Activated CD4-positive, alpha-beta memory T cell treated with anti-CD3 and anti-CD28 coated beads, Interleukin-2, amount 10 ng/mL, durations not matched to agents 7 days and 5 days (primary cell): ENCODE measurements at places on chromosomes 12 and 14. TPM values are rescaled to one million over a fixed set of nuclear protein-coding genes. Genes with fewer than 3 reads are reported as not detected.

DNA sequence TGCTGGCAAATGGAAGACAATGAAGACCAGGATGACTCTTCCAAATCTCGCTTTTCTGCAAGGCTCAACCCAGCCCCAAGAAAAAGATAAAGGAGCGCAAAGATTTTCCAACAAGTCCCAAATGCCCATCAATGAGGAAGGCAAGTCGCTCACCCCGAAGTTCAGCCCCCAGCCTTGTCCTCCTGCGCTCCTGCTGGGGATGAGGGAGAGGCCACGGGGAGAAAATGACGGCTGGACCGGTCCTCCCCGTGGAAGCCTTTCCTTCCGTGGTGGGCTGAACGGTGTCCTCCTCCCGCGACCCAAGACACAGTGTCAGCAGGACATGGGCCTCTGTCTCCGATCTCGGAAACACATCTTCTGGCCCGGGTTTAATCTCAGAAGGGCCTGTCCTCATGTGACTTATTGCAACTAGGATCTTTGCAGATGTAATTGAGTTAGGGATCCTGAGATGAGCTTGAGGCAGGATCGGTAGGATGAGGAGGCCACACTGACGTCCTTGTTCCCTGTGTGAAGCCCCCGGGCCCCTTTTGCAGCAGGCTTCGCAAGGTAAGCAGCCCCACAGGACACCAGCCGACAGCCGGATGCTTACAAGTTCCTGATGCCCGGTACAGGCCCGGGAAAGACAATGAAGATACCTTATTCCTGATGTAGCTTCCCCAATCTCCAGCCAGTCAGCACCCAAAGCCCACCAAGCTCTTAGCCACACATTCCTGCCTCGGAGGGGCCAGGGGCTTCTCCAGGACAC is 64.2 kb downstream of the GALNT9 start:
- DNase-seq = no peak

GRCh38 chr12:123900871-123901376 is 71.7 kb downstream of the CCDC92 start:
- no peak for DNase-seq

- DNase-seq = peak; percentile 39
Measured at GRCh38 chr12:121124402-121125109, 8.1 kb upstream of the P2RX7 start.

GRCh38 chr12:128450810-128451209 is 183.8 kb downstream of the TMEM132C start:
- no peak for DNase-seq

DNA sequence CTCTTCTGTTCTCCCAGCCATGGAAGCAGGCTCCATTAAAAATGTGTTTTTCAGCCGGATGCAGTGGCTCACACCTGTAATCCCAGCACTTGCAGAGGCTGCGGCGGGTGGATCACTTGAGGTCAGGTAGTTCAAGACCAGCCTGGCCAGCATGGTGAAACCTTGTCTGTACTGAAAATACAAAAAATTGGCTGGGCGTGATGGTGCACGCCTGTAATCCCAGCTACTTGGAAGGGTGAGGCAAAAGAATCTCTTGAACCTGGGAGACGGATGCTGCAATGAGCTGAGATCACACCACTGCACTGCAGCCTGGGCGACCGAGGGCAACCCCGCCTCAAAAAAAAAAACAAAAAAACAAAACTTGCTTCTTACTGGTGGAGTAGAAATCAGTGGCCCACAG is 39.8 kb downstream of the FNTB start:
- no peak for DNase-seq

DNA sequence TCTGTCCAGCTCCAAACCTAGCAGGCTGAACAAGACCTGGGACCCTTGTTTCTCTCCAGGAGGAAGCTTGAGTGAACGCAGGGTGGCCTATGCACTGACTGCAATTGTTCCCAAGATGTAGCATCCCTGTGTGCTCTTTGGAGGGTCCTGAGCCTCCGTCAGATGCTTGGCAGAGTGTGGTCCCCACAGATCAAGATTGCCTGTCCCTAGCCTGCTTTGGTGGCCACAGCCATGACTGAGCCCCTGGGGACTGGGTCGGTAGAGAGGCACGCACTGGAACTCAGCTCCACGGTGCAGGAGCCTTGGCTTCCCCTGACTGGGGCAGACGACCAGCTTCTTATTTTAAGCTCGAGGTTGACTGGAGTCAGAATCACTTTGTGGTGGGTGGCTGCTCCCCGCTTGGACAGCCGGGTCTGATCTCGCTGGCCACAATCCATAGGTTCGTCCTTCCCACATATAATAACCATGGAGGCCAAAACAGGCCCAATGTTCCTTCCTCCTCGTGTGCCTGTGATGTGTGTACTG is 97.8 kb downstream of the LGMN start:
- DNase-seq = no peak

GRCh38 chr12:125919856-125920470 is 854.7 kb downstream of the AACS start:
- DNase-seq = no peak

DNA sequence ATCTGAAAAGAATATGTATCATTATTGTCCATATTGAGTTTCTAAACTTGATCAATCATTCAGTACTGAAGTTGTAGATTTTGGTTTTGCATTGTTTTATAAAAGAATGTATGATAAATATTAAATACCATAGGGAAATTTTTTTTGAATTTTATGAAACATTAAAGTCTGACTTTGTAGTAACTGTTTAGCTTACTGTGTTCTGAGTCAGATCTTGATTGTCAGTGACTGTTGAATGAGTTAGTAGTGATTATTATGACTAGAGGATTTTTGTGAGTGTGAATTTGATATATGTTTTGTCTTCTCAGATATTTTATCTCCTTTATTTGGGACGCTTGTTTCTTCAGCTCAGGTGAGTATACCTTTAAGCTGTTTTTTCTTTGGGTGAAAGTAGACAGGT is 10.1 kb downstream of the TDP1 start:
- no peak for DNase-seq

DNA sequence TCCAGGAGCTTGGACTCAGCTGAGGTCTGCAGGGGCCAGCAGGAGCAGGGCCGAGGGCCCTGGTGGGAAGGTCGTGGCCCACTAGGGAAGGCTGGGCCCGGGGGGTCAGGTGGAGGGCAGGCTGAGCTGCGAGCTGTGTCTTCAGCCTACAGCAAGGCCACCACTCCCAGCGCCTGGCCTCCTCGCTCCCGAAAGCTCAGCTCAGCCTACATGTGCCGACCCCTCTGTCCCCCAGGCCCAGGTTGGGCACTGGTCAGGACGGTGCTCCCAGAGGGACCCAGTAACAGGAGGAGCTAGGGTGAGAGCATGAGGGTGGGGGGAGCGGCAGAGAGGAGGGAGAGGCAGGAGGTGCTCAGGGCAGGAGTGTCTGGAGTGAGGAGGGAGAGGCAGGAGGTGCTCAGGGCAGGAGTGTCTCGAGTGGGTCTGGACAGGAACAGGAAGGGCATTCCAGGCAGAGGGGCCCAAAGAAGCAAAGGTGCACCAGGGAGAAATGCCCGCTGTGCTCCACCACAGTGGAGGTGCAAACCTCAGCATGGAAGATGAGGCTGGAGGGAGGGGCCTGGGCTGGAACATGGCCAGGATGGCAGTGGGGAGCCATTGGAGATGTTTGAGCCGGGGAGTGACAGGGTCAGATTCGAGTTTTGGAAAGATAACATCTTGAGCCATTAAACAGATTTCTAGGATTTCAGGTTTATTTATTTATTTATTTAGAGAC is 29.1 kb upstream of the GPR132 start:
- DNase-seq = no peak

DNA sequence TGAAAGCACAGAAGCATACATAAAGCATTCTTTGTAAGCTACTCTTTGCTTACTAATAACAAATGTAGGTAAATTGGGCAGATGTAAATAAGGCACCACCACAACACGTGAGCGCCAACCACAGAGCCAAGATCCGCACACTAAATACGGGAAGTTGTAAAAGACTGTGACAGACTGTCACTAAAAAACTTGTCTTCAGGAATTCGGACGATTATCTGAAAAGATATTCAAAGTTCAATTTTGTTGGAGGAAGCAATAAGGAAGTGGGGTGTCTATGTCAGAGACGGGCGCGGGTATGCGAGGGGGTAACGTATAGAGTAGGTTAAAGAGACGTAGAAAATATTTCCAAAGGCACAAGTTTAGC is 1.5 kb upstream of the HSP90B1 start:
- peak; percentile 80 for DNase-seq

DNA sequence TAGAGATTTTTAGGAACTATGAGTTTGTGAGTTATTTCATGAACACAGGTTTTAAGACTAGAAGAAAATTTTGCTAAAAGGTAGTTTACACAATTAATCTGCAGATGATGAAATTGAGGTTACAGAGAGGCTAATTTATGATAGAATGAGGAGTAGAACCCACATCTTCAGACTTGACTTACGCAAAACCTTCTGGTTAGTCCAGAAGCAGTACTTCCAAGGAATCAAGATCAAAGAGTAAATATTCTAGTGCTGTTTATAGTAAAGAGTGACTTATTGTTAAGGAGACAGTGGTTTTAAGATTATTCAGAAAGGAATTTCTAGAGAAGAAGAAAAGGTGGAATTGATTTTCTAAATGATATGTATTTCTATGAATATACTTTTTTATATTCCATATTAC is 10.6 kb upstream of the KITLG start:
- DNase-seq = no peak

GRCh38 chr12:12007001-12007712 is 63.6 kb upstream of the BCL2L14 start:
- DNase-seq = peak; percentile 73

DNA sequence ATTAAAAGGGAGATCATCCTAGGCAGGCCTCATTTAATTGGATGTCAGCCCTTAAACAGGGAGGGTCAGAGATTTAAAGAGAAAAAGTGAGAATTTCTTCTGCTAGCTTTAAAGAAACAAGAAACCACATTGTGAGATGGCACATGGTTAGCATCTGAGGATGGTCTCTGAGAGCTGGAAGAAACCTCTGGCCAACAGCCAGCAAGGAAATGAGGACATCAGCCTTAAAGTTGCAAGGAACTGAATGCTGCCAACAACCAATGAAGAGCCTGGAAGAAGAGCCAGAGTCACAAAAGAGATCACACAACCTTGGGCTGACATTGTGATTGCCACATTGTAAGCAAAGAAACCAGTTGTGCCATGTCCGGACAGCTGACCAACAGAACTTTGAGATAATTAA is 17.5 kb upstream of the FAR2 start:
- DNase-seq = no peak

- no peak for DNase-seq
Measured at GRCh38 chr14:76900682-76901081, 74.5 kb downstream of the LRRC74A start.

DNA sequence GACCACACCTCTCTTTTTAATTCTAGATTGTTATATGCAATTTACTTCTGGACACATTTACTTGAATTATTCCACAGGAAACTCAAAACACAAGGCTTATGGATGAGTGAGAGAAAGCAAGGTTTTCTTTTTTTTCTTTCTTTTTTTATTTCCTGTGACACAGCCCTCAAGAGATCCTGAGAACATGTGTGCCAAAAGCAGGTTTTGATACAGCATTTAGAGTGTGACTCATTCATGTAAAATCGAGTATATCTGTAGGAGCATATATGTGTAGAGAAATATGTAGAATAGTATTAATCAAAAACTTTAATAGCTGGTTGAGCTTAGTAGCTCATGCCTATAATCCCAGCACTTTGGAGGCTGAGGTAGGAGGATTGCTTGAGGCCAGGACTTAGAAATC is 4.4 kb upstream of the MAX start:
- no peak for DNase-seq

- DNase-seq = no peak
Measured at GRCh38 chr14:89036371-89036770, 211.9 kb downstream of the TTC8 start.

GRCh38 chr14:90539996-90540395 is 143.2 kb downstream of the CALM1 start:
- no peak for DNase-seq

DNA sequence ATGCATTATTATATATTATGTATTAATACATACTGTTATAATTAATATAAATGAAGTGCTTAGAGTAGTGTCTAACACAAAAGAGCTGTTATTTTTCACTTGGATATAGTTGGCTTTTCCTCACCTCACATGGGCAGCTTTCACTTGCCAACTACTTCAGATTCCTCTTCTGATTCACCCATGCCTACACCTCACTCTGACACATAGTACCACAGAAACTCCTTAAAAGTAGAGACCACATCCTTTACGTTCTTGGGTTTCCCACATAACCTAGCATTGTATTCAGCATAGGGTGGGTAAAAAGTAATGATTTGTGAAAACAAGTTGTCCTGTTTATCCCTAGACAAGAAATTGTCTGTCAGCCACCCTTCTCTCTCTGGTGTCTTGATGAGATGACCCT is 61.0 kb downstream of the DIO2 start:
- DNase-seq = no peak

- no peak for DNase-seq
Measured at GRCh38 chr14:39446131-39446744, 14.0 kb upstream of the FBXO33 start.

- DNase-seq = no peak
Measured at GRCh38 chr12:23039834-23040233, 414.9 kb downstream of the ETNK1 start.

GRCh38 chr14:54599966-54600716 is 33.2 kb downstream of the SAMD4A start:
- no peak for DNase-seq

ACRBP gene
- 1.8 TPM for total RNA-seq

LRTM2 gene
- total RNA-seq = not detected

ACSM4 gene
- total RNA-seq = not detected

VRTN gene
- total RNA-seq = not detected

VDR gene
- 62.9 TPM for total RNA-seq

TMCC3 gene
- 1.2 TPM for total RNA-seq

CCND2 gene
- total RNA-seq = 401 TPM

KRT85 gene
- total RNA-seq = not detected

EID3 gene
- total RNA-seq = 3.4 TPM

OR4E2 gene
- total RNA-seq = 0.25 TPM

COCH gene
- 0.55 TPM for total RNA-seq

TPPP2 gene
- total RNA-seq = not detected

OR4K13 gene
- not detected for total RNA-seq

FLVCR2 gene
- total RNA-seq = 1.3 TPM

SYT10 gene
- total RNA-seq = not detected

GDF3 gene
- not detected for total RNA-seq

HELB gene
- total RNA-seq = 34.2 TPM

B4GALNT1 gene
- total RNA-seq = 1.4 TPM

APAF1 gene
- 37.8 TPM for total RNA-seq

BTBD6 gene
- 45.7 TPM for total RNA-seq

IL23A gene
- 11.0 TPM for total RNA-seq

ERP27 gene
- 7.2 TPM for total RNA-seq

NFE2 gene
- total RNA-seq = 0.20 TPM

SMAGP gene
- total RNA-seq = 1.8 TPM

CCDC184 gene
- total RNA-seq = 0.63 TPM
